ENCODE measurements at places on chromosomes 2 and 18.

DNA sequence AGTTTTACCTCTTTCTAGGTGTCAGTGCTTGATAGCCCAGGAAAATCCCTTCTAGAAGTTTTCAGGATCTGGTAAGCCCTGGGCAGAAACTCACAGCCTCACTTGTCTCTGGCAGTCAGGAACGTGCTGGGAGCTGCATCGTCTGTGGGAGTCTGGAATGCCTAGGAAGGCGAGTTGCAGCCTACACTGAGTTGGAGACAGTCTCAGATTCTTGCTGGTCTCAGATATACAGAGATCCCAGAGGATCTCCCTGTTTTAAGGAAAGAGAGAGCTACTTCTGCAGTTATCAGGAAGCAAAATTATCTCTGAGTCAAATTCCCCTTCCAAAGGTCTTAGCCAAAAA lies 104.4 kb upstream of the CDC42EP3 start:
- DNase-seq: no peak

DNA sequence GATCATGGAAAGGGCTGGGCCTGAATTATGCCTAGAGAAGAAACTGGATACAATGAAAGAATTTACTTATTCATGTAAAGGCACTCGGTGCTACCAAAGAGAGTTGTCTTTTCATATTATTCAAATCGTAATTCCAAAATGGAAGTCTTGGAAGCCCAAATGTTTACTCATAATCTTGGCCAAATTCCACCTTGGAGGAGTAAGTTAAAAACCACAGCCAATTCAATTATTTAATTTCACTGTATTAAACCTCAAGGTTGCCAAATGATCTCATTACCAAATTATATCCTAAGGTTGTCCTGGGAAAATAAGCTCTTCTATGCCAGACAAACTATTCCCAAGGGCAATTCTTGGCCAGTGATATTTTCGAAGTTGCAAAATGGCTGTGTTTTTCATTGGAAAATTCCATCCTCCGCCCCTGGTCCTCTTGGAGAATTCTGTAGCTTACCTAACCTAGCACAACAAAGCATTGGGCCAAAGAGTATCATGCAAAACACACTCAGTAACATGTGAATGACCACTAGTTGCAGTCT lies 11.1 kb upstream of the VPS4B start:
- no peak for DNase-seq

- no peak for DNase-seq
Measured at GRCh38 chr2:20449501-20450200, 2.8 kb downstream of the RHOB start.

DNA sequence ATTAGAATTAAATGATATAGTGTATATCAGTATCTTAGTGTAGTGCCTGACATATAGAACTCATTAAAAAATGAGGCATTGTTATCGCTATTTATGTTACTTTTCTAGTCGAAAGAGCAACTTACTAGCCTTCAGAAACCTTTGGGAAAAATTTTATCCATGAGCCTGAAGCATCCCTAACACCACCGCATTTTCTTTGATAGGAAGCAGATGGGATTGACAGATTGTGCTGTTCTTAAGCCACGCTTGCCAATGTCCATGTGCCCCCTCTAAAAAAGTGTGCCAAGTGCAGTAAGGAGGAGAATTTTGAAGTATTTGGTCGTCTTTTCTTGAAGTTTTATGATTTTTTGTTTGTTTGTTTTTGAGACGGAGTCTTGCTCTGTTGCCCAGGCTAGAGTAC lies 29.1 kb downstream of the PPM1B start:
- DNase-seq: no peak

DNA sequence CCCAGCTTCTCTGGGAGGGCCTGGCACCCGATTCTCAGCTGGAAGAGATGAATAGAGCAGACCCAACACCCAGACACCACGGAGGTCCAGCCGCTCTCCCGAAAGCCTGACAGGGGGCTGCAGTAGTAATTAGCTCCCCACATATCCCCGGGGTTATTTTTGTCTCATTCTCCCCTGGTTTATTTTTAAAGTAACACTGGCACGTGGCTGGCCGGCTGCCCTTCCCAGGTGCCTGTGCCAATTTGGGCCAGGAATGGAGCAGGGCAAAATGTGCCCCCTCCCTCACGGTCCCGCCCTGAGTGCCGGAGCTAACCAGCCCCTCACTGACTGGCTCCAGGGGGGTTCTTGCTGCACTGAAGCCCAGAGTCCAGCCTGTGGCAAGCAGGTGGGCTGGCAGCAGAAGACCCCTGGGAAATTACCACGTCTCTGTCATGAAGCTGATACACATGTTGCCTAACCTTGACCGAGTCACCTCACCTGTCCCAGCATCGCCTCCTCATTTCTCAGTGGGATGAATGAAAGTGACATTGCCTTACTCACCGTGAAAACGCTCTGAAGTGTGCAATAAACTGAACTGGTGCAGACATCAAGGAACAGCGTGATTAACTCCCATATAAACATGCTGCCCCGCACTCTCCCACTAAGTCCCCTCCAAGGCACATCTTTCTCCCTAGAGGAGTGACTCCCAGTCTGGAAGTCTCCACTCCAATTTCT lies 18.4 kb downstream of the KCNK3 start:
- DNase-seq: no peak

DNA sequence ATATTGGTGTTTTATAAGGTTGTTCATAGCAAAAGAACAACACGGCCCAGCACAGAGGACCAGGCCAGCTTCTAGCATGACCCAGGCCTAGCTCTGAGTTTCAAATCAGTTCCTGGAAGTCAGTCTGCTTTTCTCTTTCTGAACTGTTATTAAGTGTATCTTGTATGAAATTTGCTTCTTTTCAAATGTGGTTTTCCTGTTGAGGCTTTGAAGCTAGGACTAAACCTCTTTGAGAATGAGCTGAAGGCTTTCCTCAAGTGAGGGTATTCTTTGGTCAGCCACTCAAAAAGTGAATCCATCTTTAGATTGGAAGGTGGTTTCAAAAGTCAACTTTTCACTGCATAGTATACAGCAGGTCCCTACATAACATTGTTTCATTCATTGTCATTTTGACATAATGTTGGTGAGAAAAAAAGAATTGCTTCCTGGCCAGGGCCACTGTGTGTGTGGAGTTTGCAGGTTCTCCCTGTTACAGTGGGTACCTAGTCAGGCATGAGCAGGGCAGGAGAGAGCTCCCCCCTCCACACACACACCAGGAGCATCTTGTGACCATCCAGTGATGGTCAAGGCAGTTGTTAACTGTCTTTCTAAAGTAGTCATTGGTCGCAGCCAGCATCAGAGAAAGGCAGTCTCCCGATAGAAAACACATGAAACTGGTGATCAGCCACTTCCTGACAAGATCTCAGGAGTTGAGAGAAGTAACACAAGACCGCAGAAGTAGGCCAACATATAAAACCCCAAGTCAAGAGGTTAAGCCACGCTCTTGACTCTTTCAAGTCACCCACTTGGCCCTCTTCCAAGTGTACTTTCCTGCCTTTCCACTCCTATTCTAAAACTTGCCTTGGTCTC lies 6.7 kb upstream of the ACAA2 start:
- peak; percentile 17 for DNase-seq

DNA sequence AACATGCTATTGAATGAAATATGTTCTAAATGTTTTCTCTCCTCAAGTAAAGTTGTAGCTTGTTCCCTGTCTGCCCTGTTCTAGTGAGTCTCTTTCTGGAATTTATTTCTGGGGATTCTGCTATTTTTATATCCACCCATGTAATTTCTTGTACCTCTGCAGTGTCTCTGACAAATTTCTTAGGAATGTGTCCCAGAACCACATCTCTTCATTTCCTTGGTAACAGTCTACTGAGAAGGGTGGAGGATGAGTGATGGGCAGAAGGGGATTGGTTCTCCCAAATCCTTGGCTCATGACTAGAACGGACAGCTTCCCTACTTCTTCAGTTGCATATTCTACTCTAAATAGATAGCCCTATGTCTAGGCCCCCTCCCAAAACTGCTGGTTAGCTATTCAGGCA lies 490.6 kb upstream of the LINC00305 start:
- DNase-seq: no peak

GRCh38 chr2:90069290-90069894 lies 1377.9 kb downstream of the RPIA start:
- DNase-seq: no peak

DNA sequence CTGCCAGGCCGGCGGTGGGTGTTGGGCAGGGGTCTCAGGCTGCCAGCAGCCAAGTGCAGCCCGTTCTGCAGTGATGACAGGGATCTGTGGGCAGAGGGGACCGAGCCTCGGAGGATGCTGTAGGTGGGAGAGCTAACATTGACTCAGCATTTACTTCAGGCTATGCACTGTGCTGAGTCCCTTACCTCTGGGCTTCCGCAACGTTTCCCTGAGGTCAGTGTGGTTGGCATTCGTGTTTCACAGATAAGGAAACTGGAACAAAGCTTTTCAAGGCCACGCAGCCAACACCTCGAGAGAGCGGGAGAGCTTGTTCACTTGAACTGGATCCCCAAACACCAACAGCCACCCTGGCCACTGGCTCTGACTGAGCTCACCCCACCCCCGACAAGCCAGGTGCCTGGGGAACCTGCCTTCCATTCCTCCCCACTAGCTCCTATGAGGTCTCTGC lies 839 bp upstream of the GPR148 start:
- DNase-seq: peak; percentile 15

DNA sequence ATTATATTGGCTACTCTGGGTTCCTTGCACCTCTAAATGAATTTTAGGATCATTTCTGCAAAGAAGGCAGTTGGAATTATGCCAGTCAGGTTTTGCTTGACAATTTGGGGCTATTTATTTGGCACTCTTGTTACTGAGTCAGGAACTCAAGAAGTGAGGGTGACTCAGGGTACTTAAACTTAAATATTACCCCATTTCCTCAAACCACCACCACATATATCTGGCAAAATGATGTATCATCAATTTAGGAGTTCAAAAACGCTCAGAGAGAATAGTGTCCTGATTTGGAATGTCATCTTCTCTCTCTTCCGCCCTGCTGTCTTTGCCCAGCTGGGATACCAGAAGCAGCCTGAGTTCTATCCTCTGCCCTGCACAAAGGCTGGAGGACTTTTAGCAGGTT lies 2.4 kb upstream of the THNSL2 start:
- no peak for DNase-seq

DNA sequence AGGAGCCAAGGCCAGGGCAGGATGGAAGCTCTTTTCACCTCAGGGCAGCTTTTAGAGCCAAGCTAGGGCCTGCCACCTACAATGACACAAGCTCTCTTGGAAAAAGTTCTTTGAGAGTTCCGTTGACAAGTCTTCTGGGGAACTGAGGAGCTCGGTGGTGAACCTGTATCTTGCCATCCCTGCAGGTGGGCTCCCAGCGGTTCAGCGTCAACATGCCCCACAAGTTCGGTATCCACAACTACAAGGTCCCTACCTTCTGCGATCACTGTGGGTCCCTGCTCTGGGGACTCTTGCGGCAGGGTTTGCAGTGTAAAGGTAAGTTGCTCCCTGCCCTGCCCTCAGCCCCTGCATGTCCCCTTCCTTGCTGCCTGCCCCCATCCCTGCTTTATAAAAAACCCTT lies 312.8 kb upstream of the EPAS1 start:
- no peak for DNase-seq

DNA sequence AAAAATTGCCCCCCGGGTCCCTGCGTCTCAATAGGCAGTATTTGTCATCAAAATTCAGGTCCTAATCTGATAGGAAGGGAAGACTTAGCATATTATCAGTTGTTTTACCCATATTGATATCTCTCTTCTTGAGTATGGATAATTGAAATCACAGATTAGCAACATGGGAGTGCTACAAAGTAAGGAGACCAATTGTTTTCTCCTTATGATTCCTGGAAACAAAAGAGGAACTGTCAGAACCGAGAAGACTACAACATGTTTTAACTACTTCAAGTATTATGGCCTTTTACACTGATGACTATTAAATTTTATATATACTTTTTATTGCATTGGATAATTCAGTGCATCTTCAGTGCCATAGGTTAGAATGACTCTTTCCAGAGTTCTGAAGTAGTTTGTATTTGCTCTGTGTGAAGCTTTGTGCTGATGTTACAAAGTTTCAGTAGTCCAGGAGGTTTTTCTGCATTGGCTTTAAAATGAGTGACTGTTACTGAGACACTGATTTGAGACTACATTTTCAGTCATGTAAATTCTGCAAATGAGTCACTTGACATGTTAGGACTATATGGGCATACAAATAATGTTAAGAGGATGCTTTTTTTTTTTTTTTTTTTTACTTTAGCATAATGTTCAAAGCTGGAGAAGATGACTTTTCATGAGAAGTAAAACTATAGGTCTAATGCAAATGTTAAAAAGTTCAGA lies 19.7 kb upstream of the TLK1 start:
- DNase-seq: no peak

DNA sequence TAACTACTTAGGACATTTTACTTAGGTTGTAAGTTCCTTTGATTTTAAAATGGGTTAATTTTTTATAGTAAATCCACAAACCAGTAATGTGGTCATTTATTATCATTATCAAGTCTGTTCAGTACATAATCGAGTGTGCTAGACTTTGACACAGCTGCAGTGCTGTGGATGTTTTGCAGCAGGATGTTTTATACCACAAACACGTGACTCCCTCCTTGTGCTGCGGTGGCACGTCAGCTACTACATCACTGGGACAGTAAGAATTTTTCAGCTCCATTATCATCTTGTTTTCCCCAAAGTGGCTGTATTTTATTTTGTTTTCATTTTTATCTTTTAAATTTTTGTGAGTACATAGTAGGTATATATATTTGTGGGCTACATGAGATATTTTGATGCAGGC lies 70.0 kb downstream of the ATP9B start:
- DNase-seq: peak; percentile 25

DNA sequence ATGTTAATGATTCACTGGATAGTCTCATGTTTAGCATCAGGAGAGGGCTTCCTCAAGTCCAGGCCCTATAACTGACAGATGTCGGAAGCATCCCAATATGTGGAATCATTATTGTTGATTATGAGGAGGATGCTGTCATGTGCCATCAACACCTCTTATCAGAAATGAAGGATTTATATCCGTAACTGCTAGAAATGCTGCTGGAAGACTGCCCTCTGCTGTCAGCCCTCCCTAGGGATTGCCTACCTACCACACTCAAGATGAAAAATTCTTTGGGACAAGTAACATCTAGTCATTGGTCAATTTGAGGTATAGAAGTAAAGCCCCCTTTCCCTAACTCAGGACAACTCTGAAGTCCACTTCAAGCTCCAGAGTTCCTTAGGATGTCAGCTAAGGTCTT lies 1166.5 kb upstream of the NXPH2 start:
- DNase-seq: no peak

- DNase-seq: no peak
Measured at GRCh38 chr2:110931648-110932047, 189.1 kb upstream of the BCL2L11 start.

- no peak for DNase-seq
Measured at GRCh38 chr2:169107645-169108044, 38.3 kb downstream of the DHRS9 start.

GRCh38 chr2:23241611-23242245 lies 143.3 kb upstream of the KLHL29 start:
- no peak for DNase-seq

DNA sequence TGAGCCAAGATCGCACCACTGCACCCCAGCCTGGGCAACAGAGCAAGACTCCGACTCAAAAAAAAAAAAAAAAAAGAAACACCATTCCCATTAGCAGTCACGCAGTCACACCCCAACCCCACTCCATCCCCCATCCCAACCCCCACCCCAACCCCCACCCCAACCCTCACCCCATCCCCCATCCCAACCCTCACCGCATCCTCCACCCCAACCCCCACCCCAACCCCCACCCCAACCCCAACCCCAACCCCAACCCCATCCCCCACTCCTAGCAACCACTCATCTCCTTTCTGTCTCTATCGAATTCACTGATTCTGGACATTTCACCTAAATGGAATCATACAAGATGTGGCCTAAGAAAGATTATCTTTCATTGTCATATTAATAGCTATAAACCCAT lies 25.9 kb upstream of the ATP9B start:
- DNase-seq: no peak

- DNase-seq: no peak
Measured at GRCh38 chr2:1754461-1755170, 10.3 kb upstream of the PXDN start.

Data from activated CD8-positive, alpha-beta memory T cell treated with anti-CD3 and anti-CD28 coated beads for 4 hours (primary cell).